ENCODE measurements at places on chromosomes 1 and 21. TPM values are rescaled to one million over a fixed set of nuclear protein-coding genes. Genes with fewer than 3 reads are reported as not detected.

The CYP4A22 gene
- not detected for total RNA-seq

The PHF13 gene
- total RNA-seq = 12.5 TPM

The FUCA1 gene
- total RNA-seq = 4.9 TPM

The EPRS1 gene
- 119 TPM for total RNA-seq

The TMEM269 gene
- total RNA-seq = 0.32 TPM

The OR2T29 gene
- total RNA-seq = not detected

The DYNLT4 gene
- total RNA-seq = 3.4 TPM

The LMOD1 gene
- not detected for total RNA-seq

GRCh38 chr21:31184459-31184858, 146.2 kb upstream of the KRTAP19-8 start:
- H3K4me1 ChIP-seq = peaks cover 69% of the 10 kb centered on the region
- H3K27me3 ChIP-seq = no peaks in the 10 kb centered on the region
- H3K27ac ChIP-seq = peak overlapping the region; percentile 79
- peak overlapping the region; percentile 65 for H3K4me3 ChIP-seq

DNA sequence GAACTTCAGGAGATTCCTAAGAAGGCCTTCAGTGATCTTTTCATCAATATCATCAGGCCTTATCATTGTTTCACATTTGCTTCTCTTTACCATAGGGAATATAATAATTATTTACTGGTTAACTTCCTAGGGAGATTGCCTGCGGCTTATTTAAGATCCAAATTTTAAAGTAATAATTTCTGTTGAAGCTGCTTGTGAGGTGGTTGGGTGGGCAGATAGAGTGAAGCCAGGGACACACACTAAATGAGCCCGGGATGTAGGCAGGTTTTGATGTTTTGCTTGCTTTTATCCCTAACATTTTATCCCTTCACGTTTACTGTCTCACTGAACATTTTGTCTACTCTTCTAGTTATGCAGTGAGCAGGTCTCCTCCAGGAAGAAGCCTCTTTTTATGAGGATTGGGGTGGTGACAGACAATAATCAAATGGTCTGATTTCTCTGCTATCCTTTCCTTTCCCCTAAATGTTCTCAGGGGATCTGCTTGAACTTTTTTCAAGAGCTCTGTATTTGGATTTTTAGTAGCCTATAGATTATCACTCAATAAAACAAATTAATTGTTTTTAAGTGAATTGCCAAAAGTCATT, 164.7 kb downstream of the RUNX1 start:
- H3K4me3 ChIP-seq = no peak overlapping the region
- H3K4me1 ChIP-seq = peaks cover 32% of the 10 kb centered on the region
- no peak overlapping the region for H3K27ac ChIP-seq

DNA sequence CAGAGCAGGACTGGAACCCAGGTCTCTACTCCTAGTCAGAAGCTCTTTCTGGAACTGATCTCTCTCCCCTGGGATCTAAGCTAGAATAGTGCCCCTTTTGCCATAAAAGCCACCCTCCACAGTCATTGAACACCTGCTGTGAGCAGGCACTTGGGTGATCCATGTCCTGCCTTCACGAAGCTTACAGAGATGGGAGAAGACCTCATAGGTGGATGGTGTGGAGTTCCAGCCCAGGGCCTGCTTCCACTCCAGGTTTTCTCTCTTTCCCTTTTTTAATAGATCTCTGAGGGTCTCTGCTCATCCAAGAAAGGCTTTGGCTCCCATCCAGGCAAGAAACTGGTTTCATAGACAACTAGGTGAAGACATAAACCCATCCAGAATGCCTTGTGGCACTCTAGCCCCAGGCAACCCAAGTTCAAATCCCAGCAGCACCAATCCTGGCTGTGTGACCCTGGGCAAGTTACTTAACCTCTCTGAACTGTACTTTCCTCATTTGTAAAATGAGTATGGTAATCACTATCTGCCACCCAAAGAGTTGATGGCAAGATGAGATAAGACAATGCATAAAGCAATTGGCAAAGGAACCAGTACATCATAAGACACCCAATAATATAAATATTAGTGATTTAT, 46.4 kb upstream of the TMEM51 start:
- H3K27me3 ChIP-seq = no peaks in the 10 kb centered on the region
- DNase-seq = no peak
- H3K27ac ChIP-seq = no peak overlapping the region
- no peaks in the 10 kb centered on the region for H3K36me3 ChIP-seq

GRCh38 chr21:43881283-43881682, 16.3 kb downstream of the AGPAT3 start:
- no peak overlapping the region for H3K27ac ChIP-seq
- no peak for DNase-seq
- no peak overlapping the region for H3K4me3 ChIP-seq
- H3K4me1 ChIP-seq = peaks cover 6% of the 10 kb centered on the region
- no peaks in the 10 kb centered on the region for H3K36me3 ChIP-seq

DNA sequence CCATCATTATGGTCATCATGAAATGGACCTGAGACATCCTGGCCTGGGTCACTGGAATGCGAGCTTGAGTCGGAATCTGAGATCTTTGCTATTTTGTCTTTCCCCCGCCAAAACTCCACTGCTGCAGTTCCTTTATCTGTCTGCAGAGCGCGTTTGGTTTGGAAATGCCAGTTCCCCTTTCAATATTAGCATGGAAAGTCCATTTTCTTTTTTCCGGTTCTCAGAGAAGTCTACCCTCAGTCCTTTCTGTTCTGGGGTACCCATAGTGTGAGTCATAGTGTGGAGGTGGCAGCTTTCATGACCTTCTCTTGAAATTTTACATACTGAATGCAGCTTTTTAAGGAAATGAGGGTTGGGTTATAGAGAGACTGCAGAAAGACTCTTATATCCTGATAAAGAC, 14.6 kb downstream of the CACNA1E start:
- H3K36me3 ChIP-seq = no peaks in the 10 kb centered on the region
- DNase-seq = no peak
- H3K4me1 ChIP-seq = no peaks in the 10 kb centered on the region
- H3K27me3 ChIP-seq = no peaks in the 10 kb centered on the region
- H3K27ac ChIP-seq = no peak overlapping the region

- DNase-seq = no peak
- H3K4me1 ChIP-seq = peaks cover 27% of the 10 kb centered on the region
- H3K4me3 ChIP-seq = no peak overlapping the region
- no peaks in the 10 kb centered on the region for H3K36me3 ChIP-seq
Measured at GRCh38 chr21:37450445-37450941, 83.9 kb downstream of the DYRK1A start.

DNA sequence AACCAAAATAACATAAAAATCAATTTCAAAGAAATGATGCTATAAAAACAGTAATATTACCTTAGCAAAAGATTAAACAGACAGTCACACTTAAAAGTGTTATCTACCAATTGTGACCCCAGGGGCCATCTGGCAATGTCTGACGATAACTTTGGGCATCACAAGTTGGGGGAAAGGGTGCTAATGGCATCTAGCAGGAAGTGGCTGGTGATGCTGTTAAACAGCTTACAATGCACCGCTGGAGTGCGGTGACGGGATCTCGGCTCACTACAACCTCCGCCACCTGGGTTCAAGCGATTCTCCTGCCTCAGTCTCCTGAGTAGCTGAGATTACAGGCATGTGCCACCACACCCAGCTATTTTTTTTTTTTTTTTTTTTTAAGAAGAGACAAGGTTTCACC, 27.6 kb downstream of the NUP133 start:
- no peaks in the 10 kb centered on the region for H3K4me1 ChIP-seq
- no peak for DNase-seq
- H3K27me3 ChIP-seq = no peaks in the 10 kb centered on the region
- peaks cover 78% of the 10 kb centered on the region for H3K36me3 ChIP-seq

All from naive thymus-derived CD4-positive, alpha-beta T cell (primary cell).